Endothelial cell (in vitro differentiated cells): ENCODE measurements at places on chromosomes 4 and X. TPM values are rescaled to one million over a fixed set of nuclear protein-coding genes. Genes with fewer than 3 reads are reported as not detected.

KCNIP4 gene
- total RNA-seq, result 0.31 TPM

ATP2B3 gene
- 0.10 TPM for total RNA-seq

ZFP92 gene
- total RNA-seq, result 0.49 TPM

SUPT20HL1 gene
- not detected for total RNA-seq

CLTRN gene
- 0.95 TPM for total RNA-seq

MAGEA12 gene
- 4.3 TPM for total RNA-seq

DNA sequence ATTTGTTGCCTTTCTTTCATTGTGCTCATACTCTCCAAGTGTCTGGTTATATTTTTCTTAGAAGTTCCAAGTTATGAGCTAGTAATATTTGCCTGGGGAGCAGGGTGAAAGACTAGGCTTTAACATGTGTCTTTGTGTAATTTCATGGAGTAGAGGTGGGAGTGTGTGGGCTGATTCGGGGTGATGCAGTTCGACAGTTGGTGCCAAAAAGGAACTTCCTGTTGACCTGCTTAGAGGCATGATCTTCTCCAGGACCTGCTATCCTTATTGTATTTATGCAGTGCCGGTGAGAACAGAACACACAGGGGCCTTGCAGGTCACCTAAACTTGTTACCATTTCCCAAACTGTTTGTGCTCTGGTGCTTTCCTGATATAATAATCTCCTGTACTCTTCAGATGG lies 21.2 kb downstream of the USP53 start:
- DNase-seq, result no peak

GRCh38 chr4:166957451-166957850 lies 276.8 kb downstream of the SPOCK3 start:
- no peak for DNase-seq

- no peak for DNase-seq
These were observed 511.4 kb downstream of the BCOR start for GRCh38 chrX:39586359-39586758.

DNA sequence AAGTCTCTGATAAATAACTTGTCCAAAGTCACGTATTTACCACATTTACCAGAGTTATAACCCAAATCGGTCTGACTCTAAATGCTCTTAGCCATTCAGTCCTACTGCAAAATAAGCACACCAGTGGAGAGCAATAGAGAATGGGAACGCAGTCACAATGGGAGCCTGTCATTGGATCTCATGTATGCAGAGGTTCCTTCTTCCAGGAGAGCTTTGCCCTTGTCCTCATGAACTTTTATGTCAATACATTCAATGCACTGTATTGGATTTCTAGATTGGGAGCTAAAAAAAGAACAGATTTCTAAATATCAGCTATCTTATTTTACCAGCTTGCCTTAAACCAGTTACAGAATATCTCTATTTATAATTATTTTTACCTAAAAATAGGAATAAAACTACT lies 149.1 kb upstream of the CXXC4 start:
- no peak for DNase-seq

DNA sequence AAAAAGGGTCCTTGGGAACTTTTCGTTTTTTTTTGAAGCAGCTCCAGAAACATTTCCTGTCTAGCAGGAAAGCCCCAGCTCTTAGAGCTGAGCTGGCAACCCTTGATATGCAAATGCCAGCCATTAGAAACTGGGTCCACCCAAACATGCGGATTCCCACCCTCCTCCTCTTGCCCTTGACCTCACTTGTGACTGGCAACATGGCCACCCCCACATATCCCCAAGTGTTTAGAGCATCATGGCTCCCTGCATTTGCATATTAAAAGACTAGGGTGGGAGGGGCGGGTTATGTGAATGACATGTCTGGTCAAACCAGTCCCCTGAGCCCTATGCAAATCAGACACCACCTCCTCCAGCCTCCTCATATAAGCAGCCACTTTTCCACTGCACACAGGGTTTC lies 671.1 kb downstream of the FAT4 start:
- DNase-seq, result no peak

- no peak for DNase-seq
These were observed at the start of gene KLB for GRCh38 chr4:39406763-39407583. Gene KLB, plus strand, starts transcription at chr4:39406930. Its CDS starts 20 bp downstream, at chr4:39406950.

DNA sequence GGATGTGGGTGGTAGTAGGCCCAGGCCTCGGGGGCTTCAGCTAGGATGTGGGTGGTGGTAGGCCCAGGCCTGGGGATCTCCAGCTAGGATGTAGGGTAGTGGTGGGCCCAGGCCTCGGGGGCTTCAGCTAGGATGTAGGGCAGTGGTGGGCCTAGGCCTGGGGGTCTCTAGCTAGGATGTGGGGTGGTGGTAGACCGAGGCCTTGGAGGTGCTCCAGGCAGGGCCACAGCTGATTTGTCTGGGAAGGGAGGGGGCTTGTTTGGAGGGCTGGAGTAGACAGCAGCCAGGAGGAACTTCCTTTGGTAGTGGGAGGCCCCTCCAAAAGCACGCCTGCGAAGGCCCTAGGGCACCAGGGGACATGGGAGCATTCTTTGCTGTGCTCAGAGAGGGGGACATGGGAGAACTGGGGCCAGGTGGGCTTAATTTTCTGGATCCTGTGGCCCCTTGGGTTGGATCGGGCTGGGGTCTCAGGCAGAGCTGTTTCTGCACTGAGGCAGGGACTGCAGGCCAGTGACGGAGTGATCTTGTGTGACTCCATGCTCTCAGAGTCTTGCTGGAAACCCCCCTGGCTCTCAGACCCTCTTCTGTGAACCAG lies 3.3 kb upstream of the SPON2 start:
- DNase-seq, result no peak

DNA sequence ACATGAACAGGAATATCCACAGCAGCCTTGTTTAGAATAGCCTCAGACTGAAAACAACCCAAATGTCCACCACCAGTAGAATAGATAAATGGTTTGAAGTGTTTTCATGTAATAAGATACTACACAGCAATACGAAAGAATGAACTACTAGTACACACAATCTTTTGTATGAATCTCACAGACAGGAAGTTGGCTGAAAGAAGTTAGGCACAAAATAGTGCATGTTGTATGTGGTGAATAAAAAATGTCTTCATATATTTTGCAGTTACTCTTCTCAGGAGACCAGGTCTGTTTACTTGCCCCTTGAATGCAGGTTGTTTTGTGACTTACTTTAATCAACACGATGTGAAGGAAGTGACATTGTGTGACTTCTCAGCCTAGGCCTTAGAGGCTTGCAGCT lies 75.9 kb upstream of the LEF1 start:
- no peak for DNase-seq

DNA sequence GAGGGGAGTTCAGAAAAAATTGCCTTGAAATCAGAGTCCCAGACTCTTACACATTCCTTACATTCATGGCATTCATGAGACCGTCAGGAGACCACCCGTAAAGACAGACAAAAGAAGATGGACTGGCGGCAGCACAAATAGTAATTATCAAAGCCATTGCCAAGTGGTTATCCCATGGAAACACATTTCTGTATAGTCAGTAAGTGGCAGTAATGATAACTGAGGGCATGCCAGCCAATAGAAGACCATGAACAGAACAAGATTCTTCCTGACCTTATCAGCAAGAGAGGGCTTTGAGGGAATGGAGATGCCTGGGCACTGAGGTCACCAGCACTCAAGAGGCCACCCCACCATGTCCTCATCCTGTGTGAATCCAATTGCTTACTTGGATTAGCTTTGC lies 121.7 kb upstream of the HCCS start:
- no peak for DNase-seq

- no peak for DNase-seq
These were observed 51.1 kb downstream of the C4orf51 start for GRCh38 chr4:145731028-145731427.

DNA sequence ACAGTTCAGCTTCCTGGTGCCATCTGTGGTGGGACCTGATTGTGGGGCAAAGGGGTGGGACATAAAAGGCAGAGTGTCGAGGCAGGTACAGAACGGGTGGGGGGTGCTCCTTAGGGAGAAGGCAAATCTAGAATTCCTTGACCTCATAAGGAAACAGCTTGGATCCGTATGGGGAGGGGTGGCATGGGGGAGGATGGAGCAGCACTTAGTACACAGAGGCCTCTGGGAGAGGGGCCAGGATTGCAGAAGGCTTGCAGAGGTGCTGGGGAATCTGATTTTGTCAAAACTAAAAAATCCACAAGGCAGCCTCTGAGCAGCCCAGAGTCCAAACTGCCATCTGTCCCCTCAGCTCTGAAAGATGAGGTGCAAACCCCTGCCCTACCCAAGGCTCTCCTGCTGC lies 2.3 kb upstream of the EMD start:
- no peak for DNase-seq

DNA sequence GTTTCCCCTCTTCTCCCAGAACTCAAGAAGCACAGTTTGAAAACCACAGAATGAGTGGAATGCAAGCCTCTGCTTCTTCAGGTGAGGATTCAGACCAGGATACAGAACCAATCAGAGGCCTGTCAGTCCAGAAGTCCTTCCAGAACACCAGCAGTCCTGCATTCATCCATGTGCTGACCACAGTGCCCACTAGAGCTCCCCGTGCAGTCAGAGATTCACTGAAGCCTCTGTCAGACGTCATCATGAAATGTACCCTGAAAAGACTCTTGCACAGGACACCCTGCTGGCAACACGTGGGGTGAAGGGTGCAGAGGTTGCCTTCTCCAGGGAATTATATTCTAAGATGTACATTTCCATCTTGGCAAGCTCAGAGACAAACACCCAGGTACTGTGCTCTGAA lies 75.9 kb upstream of the LSM6 start:
- DNase-seq, result no peak

GRCh38 chrX:52558140-52558539 lies 41.3 kb upstream of the XAGE1B start:
- no peak for DNase-seq

DNA sequence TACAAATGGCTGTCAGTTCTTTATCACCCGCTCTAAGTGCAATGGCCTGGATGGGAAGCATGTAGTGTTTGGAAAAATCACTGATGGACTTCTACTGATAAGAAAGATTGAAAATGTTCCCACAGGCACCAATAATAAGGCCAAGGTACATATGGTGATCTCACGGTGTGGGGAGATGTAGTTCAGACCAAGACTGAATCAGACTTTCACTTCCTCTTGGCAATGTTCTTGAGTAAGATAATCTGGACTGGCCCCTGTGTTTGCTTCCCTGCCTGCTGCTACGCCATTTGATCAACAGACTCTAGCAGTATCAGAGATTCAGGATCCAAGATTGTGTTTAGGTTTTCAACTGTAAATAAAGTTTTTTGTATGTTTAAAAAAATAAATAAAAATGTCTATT lies 682.2 kb upstream of the AMOT start:
- DNase-seq, result no peak
